Breast epithelium (tissue), 4 donors: ENCODE measurements at places on chromosomes 2 and 18.

- no peak overlapping the region for H3K27ac ChIP-seq
- no peak for DNase-seq
- no peaks in the 10 kb centered on the region for H3K27me3 ChIP-seq
- H3K4me3 ChIP-seq = no peak overlapping the region
- H3K36me3 ChIP-seq = no peaks in the 10 kb centered on the region
- H3K4me1 ChIP-seq = no peaks in the 10 kb centered on the region
These were observed 94.9 kb downstream of the SLC4A3 start for GRCh38 chr2:219722276-219722879.

GRCh38 chr2:172456002-172456401 is 28.6 kb downstream of the ITGA6 start:
- no peak for DNase-seq
- H3K4me3 ChIP-seq = no peak overlapping the region
- peaks cover 9% of the 10 kb centered on the region for H3K4me1 ChIP-seq

GRCh38 chr2:166891727-166892126 is 3.4 kb downstream of the XIRP2 start:
- no peak for DNase-seq
- no peaks in the 10 kb centered on the region for H3K27me3 ChIP-seq
- no peak overlapping the region for H3K27ac ChIP-seq

DNA sequence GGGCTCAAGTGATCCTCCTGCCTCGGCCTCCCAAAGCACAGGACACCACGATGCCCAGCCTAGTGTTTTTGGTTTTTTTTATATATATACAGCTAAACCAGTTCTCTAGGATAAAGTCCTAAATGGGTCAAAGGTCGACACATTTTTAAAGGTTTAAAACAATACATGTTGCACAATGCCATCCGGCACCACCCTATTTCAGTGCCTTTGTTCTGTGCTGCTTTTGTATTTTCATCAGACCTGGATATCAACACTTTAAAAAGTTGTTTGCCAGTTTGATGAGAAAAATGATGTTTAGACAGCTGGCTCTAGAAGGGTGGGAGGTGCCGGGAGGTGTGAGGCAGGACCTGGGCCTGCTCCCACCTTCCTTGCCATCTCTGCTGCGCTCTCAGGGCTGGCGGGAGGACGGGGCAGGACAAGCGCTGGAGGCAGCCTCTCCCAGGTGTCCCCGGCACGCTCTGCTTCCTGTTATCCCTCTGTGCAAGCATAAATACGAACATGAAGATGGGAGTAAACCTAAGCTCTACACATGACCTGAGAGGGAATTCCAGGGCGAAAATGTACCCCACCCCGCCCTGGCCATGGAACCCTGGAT is 103.7 kb downstream of the HS6ST1 start:
- no peak overlapping the region for H3K4me3 ChIP-seq
- H3K4me1 ChIP-seq = no peaks in the 10 kb centered on the region
- no peaks in the 10 kb centered on the region for H3K27me3 ChIP-seq
- H3K36me3 ChIP-seq = no peaks in the 10 kb centered on the region
- DNase-seq = no peak
- no peak overlapping the region for H3K27ac ChIP-seq

- no peak overlapping the region for H3K4me3 ChIP-seq
- no peaks in the 10 kb centered on the region for H3K27me3 ChIP-seq
- no peak for DNase-seq
- no peaks in the 10 kb centered on the region for H3K4me1 ChIP-seq
These were observed 780.8 kb upstream of the GCFC2 start for GRCh38 chr2:76491503-76491902.

DNA sequence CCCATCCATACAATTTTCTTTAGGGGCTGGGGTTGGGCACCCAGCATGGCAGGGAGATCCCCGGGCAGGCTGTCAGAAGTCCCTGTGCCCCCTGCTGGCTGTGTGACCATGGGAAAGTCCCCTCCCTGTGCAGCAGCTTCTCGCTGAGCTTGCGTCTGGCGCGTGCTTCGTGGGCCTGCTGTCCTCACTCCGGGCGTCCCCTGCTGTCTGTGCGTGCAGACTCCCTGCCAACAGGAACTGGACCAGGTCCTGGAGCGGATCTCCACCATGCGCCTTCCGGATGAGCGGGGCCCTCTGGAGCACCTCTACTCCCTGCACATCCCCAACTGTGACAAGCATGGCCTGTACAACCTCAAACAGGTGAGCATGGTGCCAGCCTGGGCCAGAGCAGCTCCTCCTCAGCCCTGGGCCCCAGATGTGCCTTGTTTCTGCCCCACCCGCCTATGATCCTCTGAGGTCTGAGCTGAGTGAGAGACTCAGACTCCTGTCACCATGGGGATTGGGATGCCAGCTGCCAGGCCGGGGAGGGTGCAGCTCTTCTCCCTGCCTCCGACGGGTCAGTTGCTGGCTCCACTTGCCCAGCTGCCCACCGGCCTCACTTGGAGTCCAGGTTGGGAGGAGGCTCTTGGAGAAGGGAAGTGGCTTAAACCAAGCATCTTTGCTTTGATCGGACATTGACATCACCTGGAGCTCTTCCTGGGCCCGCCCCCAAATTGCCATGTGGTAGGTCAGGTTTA is 28.6 kb downstream of the IGFBP2 start:
- no peak for DNase-seq
- H3K4me1 ChIP-seq = no peaks in the 10 kb centered on the region
- H3K27me3 ChIP-seq = no peaks in the 10 kb centered on the region
- no peak overlapping the region for H3K4me3 ChIP-seq
- no peak overlapping the region for H3K27ac ChIP-seq

DNA sequence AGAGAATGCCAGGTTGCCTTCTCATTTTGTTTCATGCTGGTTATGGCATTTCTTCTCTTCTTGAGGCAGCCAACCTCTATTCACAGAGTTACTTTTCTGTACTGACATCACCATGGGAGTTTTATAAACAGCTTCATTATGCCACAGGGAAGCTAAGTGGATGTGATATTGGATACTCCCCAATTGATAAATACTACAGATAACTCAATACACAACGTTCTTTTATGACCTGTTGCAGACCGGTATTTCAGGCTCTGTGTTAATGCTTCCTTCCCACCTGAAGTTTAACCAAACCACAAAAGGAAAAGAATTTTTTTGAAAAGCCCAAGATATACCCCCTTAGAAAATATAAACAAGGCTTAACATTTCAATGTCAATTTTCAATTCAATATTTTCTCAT is 258.3 kb upstream of the SOX11 start:
- DNase-seq = no peak
- no peaks in the 10 kb centered on the region for H3K4me1 ChIP-seq
- H3K36me3 ChIP-seq = no peaks in the 10 kb centered on the region
- no peaks in the 10 kb centered on the region for H3K27me3 ChIP-seq

DNA sequence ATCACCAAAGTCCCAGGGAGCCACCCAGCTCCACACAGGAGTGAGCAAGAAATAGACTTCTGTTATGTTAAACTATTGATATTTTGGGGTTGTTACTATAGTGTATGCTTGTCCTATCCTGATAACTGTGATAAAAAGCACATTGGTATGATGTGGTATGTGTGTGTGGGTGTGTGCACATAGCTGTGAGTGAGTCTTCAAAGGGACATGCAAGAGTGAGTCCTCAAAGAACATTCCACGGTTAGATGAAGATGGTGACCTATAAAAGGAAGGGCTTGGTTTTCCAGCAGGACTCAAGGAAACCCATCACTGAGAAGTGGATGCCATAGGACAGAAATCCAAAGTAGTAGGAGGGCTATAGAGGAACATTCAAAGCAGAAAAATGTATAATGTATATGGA is 342.9 kb downstream of the TSN start:
- no peak overlapping the region for H3K27ac ChIP-seq
- H3K27me3 ChIP-seq = no peaks in the 10 kb centered on the region
- no peak overlapping the region for H3K4me3 ChIP-seq
- DNase-seq = no peak
- H3K36me3 ChIP-seq = no peaks in the 10 kb centered on the region

DNA sequence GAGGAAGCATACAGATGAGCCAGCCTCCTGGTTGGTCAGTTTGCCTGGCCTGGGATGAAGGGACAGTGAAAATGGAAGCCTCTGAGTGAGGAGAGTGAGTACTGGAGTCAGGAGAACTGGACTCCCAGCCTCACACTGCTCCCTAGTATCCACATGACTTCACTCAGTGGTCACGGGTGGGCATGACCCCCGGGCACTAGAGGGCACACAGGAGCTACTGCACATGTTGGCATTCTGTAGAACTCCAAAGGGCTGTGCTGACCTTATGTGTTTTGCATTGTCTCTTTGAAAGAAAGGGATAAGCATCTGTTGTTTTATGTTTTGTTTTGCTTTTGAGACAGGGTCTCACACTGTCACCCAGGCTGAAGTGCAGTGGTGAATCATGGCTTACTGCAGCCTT is 23.7 kb downstream of the NCAPH start:
- H3K4me1 ChIP-seq = no peaks in the 10 kb centered on the region
- no peaks in the 10 kb centered on the region for H3K36me3 ChIP-seq
- H3K27me3 ChIP-seq = no peaks in the 10 kb centered on the region
- H3K27ac ChIP-seq = no peak overlapping the region
- H3K4me3 ChIP-seq = no peak overlapping the region

DNA sequence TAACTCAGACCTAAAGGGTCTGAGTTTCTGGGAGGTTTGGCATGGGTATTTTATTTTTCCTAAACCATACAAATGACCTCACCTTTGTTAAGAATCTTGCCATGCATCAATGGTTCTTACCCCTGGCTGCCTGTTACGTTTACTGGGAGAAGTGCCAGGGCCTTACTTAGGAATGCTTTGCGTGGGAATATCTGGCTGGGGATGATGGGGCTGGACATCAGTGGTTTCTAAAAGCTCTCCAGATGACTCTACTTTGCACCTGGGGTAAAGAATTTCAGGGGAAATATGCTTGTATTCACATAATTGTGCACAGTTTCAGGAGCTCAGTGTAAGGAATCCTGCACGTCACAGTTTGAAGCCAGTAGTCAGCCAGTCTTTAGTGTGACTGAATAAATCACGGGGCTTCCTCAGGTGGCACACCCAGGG is 18.2 kb upstream of the DAW1 start:
- H3K36me3 ChIP-seq = no peaks in the 10 kb centered on the region
- no peaks in the 10 kb centered on the region for H3K27me3 ChIP-seq

DNA sequence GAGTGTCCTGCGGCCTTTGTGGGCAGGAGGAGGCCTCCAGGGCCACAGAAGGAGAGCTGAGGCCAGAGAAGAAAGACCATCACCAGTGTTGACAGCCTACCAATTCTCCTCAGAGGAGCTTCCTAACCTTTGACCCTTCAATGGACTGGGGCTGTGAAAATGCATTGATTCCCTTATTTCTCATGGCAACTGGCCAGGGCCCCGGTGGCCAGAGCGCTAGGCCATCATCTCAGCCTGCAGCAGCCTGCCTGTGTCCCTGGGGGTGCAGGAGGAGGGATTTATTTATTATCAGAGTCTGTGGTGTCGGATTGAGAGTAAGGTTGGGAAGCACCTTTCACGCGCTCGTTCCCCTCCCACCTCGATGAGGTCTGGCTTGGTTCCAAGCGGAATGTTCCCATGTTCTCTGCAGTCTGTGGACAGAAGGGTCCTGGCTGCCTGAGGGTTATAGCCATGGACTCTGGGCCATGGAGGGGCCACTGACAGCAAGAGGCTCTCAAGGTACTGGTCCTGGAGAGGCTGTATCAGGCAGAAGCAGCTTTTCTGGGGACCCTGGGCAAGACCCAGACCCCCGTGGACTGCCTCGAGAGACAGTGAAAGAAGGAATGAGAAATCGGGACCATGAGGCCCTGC is 53.8 kb downstream of the CYP27C1 start:
- H3K27me3 ChIP-seq = no peaks in the 10 kb centered on the region
- no peak overlapping the region for H3K4me3 ChIP-seq
- H3K36me3 ChIP-seq = no peaks in the 10 kb centered on the region
- DNase-seq = no peak

GRCh38 chr2:124121760-124122275 is 96.7 kb downstream of the CNTNAP5 start:
- no peaks in the 10 kb centered on the region for H3K36me3 ChIP-seq
- H3K4me1 ChIP-seq = no peaks in the 10 kb centered on the region
- H3K4me3 ChIP-seq = no peak overlapping the region
- H3K27me3 ChIP-seq = no peaks in the 10 kb centered on the region
- no peak overlapping the region for H3K27ac ChIP-seq
- DNase-seq = no peak

DNA sequence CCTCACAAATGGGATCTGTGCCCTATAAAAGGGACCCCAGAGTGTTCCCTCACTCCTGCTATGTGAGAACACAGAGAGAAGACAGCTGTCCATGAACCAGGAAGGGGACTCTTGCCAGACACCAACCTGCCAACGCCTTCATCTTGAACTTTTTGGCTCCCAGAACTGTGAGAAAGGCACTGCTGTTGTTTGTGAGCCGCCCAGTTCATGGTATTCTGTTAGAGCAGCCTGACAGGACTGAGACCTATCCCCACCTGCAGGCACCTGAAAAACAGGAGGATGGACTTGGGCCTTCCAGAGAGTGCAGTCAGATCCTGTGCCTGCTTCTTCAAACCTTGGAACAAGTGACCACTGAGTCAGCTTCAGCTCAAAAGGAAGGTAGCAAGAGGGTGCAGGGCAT is 51.4 kb downstream of the CRACDL start:
- DNase-seq = no peak
- no peak overlapping the region for H3K27ac ChIP-seq
- no peaks in the 10 kb centered on the region for H3K4me1 ChIP-seq
- H3K4me3 ChIP-seq = no peak overlapping the region
- H3K27me3 ChIP-seq = no peaks in the 10 kb centered on the region

GRCh38 chr18:5720132-5720531 is 175.2 kb downstream of the TMEM200C start:
- no peak overlapping the region for H3K27ac ChIP-seq
- H3K27me3 ChIP-seq = no peaks in the 10 kb centered on the region
- H3K36me3 ChIP-seq = no peaks in the 10 kb centered on the region
- no peak overlapping the region for H3K4me3 ChIP-seq

- H3K4me3 ChIP-seq = no peak overlapping the region
- peaks cover 3% of the 10 kb centered on the region for H3K27me3 ChIP-seq
- H3K4me1 ChIP-seq = no peaks in the 10 kb centered on the region
- no peak for DNase-seq
- no peaks in the 10 kb centered on the region for H3K36me3 ChIP-seq
These were observed 496.1 kb downstream of the TSN start for GRCh38 chr2:122251566-122251965.

DNA sequence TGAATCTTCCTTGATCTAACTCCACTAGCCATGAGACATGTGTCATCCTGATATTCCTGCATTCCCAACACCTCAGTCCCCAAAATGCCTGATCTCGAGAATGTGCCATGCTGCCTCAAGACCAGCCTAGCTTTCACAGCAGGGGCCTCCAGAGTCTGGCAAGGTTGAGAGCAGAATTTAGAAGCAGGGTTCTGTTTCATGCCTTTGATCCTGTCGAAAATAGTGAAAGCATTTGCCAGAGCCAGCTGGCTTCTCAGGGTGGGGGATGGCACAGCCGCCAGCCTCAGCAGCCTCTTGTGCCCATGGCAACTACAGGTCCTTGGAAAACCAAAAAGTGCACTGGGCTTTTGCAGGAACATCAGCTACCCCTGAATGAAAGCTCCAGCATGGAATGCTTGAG is 143.5 kb downstream of the RTN4 start:
- H3K4me3 ChIP-seq = no peak overlapping the region
- no peak overlapping the region for H3K27ac ChIP-seq
- no peaks in the 10 kb centered on the region for H3K27me3 ChIP-seq
